ENCODE measurements at places on chromosomes 11 and 22. TPM values are rescaled to one million over a fixed set of nuclear protein-coding genes. Genes with fewer than 3 reads are reported as not detected.

TUB gene
- 3.3 TPM for polyA plus RNA-seq

GRCh38 chr11:9736365-9736764, 72.5 kb downstream of the SWAP70 start:
- peaks cover 64% of the 10 kb centered on the region for H3K36me3 ChIP-seq
- no peaks in the 10 kb centered on the region for H3K27me3 ChIP-seq
- no peaks in the 10 kb centered on the region for H3K4me1 ChIP-seq
- no peak for DNase-seq

TRIM29 gene
- 0.86 TPM for polyA plus RNA-seq

C11orf71 gene
- polyA plus RNA-seq, result 2.2 TPM

GRCh38 chr11:31803813-31804311, 7.3 kb downstream of the PAX6 start:
- DNase-seq, result no peak
- no peak overlapping the region for H3K4me3 ChIP-seq
- peaks cover 99% of the 10 kb centered on the region for H3K27me3 ChIP-seq
- H3K36me3 ChIP-seq, result no peaks in the 10 kb centered on the region
- no peak overlapping the region for H3K27ac ChIP-seq

Data from GM23248 (cell line).